ENCODE measurements at places on chromosomes 13 and 19. TPM values are rescaled to one million over a fixed set of nuclear protein-coding genes. Genes with fewer than 3 reads are reported as not detected.

Gene MED29
- total RNA-seq = 17.6 TPM

Gene COL5A3
- 0.56 TPM for total RNA-seq

Gene HSPB6
- total RNA-seq = 6.9 TPM

Gene UFM1
- 127 TPM for total RNA-seq

- DNase-seq = peak; percentile 49
Observed at GRCh38 chr19:934865-935479, 9.1 kb downstream of the ARID3A start.

DNA sequence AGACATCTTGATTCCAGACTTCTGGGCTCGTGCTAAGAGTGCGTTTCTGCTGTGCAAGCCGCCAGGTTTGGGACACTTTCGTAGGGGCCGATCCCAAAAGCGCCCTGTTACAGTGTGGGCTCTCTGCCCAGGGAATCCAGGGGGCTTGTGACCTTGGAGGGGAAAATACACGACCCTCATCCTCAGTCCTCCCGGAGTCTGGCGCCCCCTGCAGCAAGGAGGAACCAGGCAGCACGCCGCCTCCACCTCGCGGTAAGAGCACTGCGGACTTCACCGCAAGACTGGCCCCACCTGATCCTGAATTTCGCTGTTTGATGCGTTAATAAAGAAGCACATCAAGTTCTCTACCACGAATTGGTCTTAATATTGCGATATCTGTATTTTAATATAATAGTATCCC lies 5.2 kb downstream of the POLRMT start:
- no peak for DNase-seq

Measured in IMR-90 (cell line).